ENCODE measurements at places on chromosomes 3 and 15.

DNA sequence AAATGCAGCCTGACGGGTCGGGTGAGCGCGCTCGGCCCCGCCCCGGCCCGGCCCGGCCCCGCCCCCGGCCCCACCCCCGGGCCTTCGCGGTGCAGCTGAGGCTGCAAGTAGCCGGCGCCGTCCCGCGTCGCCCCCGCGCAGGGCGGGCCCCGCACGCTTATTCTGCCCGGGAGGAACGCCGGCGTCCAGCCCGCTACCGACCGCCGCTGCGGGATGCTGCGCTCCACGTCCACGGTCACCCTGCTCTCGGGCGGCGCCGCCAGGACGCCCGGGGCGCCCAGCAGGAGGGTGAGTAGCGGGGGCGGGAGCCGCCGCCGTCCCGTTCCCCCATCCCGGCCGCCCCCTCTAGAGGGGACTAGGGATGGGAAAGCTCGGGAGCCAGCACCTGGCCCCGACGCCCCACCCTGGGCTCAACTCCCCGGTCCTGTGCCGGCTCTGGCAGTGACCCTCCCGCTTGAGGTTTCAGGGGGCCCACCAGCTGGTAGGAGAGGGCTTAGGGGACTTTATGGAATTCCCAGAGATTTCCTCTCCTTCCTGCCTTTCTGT is at the start of gene MYZAP:
MYZAP (plus strand) TSS at position 83 of the 546 bp plus-strand sequence; CDS start at position 214, 131 bp downstream.
- DNase-seq = peak; percentile 29

DNA sequence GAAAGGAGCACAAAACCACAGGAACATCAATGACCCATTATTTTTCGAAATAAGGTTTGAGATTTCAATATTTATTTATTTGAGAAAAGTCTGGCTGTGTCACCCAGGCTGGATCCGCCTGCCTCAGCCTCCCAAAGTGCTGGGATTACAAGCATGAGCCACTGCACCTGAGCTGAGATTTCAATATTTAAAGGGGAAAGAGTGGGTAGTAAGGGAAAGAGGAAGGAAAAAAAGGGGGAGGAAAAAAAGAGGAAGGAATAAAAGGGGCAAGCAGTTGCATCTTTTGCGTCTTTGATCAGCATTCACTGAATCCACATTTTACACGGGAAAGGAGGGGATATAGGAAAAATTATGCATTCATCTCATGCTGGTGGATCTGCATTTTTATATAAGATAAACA is 47.4 kb downstream of the ERICH6 start:
- DNase-seq = no peak

GRCh38 chr3:21484057-21484827 is 266.8 kb downstream of the ZNF385D start:
- DNase-seq = no peak

DNA sequence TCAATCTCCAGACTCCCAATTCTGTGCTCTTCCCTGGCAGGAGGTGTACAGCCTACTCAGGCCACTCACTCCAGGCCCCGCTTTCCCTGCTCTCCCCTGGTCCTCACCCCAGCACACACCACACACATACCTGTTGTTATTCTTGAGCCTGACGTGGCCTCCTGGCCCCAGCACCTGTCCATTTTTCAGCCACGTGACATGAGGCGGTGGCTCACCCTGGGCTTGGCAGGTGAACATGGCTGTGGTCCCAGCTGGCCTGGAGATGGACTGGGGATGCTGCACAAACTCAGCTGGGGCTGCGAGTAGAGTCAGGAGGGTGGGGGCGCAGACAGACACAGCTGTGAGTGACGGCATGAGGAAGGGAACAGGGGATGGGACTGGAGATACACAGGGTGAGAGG is 27.3 kb downstream of the RNU5B-1 start:
- no peak for DNase-seq

GRCh38 chr3:88584451-88584850 is 434.7 kb downstream of the C3orf38 start:
- no peak for DNase-seq

DNA sequence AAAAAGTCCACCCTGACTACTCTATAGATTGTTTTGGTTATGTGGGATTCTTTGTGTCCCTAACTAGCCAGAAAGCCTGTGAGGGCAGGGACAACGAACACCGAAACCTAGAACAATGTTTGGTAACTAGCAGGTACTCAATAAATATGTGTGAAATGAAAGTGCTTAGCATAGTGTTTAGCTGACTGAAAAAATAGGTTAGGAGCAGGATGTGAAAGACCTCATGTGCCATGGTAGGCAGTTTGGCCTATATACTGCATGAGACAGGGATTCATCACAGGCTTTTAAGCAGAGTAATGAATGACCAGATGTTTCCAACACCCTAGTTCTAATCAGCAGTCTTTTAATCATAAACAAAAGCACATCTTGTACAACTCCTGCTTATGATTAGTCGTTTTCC is 64.2 kb downstream of the MYO5A start:
- DNase-seq = no peak

- no peak for DNase-seq
These were observed 17.0 kb downstream of the SLC35G2 start for GRCh38 chr3:136835813-136836510.

- no peak for DNase-seq
These were observed 65.3 kb upstream of the ZNF280D start for GRCh38 chr15:56798639-56799038.

GRCh38 chr3:80227216-80227615 is 459.4 kb upstream of the ROBO1 start:
- no peak for DNase-seq

DNA sequence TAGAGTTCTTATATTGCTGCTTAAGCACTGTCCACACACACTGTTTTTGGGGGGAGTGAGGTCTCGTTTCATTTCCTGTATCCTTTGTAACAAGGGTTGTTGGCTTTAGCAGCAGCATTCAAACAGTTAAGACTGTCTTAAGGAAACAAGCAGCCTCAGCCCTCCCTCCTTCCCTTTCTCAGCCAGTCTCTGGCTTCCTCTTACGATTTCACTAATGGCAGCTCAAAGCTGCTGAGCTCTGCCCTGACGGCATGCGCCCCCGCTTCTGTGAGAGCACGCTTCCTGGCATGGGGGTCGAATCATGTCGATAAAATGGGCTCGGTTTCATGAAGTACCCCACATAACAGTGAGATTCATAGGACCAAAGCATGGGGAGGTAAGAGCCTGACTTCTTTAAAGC is 105.0 kb downstream of the KLHL25 start:
- peak; percentile 55 for DNase-seq

GRCh38 chr3:189927975-189928895 is 192.5 kb downstream of the P3H2 start:
- no peak for DNase-seq

DNA sequence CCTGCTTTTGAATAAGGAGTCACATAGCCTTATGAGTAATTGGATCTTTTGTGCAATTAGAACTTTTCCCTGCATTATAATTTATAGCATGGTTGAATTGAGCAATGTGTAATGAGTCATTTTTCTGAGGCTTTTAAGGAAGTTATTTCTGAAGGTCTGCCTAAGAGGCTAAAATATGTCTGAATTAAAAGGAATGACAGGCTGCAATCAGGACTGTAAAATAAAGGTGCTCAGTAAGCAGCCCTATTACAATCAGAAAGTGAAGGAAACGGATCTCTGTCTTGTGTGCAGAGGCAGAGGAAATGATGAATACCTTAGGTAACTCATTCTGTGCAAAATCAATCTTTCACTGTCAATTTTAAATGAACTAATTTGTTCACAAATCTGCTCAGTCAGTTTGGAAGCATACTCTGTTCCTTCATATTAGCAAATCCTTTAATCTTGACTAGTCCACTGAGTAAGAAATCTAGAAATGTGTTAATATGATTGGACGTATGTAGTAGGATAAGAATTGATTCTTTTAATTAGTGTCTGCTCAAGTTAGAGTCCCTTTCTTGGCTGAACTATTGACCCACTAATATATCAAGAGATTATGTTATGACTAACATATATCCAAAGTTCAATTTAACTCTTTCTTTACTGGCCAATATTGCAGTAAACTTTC is 290.1 kb downstream of the ZIC1 start:
- DNase-seq = no peak

GRCh38 chr3:37990527-37990926 is at the start of gene VILL:
VILL (plus strand) TSS chr3:37990786; CDS start chr3:37993673, 2,887 bp downstream.
- no peak for DNase-seq

DNA sequence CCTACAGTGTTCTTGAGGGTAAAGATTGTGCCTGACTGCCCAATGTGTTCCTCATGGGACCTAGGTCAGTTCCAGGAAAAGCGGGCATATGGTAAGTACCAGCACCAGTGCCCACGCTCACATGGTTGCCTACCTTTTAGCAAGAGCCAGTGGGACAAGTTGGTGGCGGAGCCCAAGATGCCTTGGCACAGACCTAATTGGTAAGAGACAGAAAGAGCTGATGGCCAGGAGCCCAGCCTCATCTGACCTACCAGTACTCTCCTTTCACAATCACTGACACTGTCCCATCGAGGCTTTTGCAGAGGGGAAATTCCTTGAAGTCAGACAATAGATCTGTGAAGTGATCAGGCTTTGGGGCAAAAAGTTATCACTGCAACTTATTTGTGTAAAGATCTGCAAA is 98.4 kb upstream of the BCL6 start:
- DNase-seq = no peak

DNA sequence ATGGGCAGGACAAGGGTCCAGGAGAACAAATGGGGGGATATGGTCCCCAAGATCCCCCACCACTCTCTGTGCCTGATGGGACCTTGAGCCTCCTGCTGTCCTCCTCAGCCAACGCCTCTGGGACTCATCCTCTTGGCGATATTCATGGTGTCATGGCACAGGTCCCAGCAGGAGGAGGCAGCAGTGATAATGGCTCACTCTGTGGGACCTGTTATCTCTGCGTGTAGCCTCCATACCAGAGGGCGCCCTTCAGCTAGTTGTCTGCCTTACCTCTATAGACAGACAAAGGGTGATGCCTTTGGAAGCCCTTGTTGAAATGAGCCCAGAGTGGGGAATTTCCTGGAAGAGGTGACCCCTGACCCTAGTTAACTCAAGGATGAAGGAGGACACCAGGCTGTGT is 7.4 kb downstream of the ZBTB47 start:
- DNase-seq = no peak

- no peak for DNase-seq
These were observed 195.2 kb upstream of the STRIT1 start for GRCh38 chr3:155488671-155489070.

DNA sequence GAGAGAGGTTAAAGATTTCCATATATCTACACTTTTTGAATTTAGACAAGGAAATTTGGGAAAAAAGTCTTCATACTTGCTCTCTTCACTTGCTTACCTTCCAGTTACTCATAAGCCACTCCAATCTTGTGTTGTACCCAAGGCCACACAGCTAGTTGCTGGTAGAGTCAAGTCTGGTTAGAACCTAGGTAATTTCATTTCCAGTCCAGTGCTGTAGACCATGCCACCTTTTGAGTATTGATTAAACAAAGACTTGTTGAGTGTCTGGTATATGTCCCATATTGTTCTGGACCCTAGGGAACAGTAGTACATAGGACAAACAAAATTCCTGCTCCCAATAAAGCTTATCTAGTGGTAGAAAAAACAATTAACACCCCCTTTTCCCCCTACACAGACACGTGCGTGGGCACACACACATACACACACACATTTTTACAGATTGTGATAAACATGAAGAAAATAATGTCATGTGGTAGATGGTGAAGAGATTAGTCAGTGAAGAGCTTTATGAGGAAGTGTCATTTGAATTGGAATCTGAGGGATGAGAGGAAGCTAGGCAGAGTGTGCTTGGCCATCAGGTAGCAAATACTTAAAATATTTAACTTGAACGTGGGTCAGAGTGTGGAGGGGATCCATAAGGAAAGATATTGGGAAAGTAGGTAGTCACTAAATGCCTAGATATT is 2.1 kb downstream of the CMC1 start:
- no peak for DNase-seq

- no peak for DNase-seq
These were observed 875 bp downstream of the GAP43 start for GRCh38 chr3:115624029-115624741.

- DNase-seq = no peak
These were observed 22.9 kb upstream of the TRA2B start for GRCh38 chr3:185960522-185961288.

DNA sequence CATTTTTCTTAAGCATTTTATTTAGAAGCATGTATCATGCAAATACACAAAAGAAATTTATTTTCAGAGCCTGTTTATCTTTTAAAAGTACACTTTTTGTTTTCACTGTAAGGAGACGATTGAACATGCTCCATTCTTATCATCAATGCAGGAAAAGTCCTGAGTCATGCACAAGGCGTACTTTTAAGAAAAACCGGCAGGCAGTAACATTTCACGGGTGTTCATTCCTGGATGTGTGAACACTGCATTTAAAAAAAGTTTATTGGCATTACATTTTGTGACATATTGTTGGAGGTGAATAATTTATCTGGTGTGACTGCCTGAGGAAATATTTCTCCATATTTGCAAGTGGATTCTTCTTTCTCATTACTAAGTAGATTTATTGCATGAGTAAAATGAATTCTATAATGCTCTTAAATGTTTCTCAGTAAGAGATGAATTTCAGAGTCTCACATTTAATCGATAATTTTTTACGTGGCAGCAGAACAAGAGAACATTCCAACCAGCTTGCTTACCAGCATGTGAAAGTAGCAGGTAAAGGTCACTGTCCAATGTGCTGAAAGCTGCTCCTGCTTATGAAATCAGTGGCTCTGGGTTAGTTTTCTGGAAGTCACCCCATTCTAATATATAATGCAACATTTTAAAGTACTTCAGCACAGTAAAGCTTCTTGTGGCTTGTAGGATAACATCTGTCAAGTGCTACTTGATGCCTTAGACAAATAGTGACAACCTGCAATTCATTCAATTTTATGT is 87.0 kb downstream of the SV2B start:
- DNase-seq = no peak

DNA sequence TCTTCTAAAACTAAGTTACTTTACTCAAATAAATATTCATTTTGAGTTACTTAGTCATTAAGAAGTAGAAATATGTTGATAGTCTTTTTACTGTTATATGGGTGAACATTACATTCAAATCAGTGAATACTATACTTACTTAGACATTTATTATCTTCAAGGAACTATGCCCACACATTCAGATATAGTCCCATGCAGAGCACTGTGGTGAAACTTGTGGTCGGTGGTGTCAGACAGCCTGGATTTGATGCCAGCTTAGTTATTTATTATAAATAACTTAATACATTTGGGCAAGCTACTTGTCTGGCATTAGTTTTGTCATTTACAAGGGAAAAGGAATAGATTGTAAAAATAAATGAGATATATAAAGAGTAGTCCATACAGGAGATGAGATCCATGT is 149.5 kb downstream of the RAP2B start:
- DNase-seq = no peak

DNA sequence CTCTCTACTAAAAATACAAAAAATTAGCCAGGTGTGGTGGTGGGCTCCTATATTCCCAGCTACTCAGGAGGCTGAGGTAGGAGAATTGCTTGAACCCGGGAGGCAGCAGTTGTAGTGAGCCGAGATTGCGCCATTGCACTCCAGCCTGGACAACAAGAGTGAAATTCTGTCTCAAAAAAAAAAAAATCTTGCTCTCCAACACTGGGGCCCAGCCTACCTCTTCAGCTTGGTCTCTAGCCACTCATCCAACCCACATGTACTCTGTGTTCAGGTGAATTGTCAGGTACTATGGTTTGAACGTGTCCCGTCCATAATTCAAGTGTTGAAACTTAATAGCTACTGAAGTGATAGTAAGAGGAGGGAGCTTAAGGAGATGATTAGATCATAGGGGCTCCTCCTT is 22.4 kb upstream of the RAB7A start:
- DNase-seq = no peak

- DNase-seq = no peak
These were observed 85.3 kb upstream of the CFAP20DC start for GRCh38 chr3:59135096-59135495.

All from naive thymus-derived CD8-positive, alpha-beta T cell (primary cell).